ENCODE measurements at places on chromosomes 2 and 18.
A peak's percentile ranks its signal among the peaks of the same experiment; 100 is the strongest.

GRCh38 chr18:13439461-13439860 lies 220.9 kb downstream of the LDLRAD4 start:
- no peak for DNase-seq

- peak; percentile 65 for DNase-seq
Observed at GRCh38 chr2:39059366-39059952, 61.4 kb downstream of the SOS1 start.

GRCh38 chr2:65367524-65367923 lies 64.9 kb downstream of the SPRED2 start:
- DNase-seq, result no peak

DNA sequence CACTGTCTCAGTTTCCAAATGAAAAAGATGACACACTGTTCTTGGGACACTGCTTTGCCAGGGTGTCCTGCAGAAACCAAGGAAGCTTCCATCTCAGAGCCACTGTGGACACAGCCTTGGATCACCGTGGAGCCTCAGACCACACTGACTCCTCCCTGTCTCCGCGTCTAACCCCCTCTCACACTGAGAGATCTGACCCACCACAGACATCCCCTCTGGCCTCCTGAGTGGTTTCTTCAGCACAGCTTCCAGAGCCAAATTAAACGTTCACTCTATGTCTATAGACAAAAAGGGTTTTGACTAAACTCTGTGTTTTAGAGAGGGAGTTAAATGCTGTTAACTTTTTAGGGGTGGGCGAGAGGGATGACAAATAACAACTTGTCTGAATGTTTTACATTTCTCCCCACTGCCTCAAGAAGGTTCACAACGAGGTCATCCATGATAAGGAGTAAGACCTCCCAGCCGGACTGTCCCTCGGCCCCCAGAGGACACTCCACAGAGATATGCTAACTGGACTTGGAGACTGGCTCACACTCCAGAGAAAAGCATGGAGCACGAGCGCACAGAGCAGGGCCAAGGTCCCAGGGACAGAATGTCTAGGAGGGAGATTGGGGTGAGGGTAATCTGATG lies 113.4 kb upstream of the PKDCC start:
- DNase-seq, result no peak

- no peak for DNase-seq
Observed at GRCh38 chr18:11002277-11002676, 147.1 kb downstream of the PIEZO2 start.

GRCh38 chr2:231300722-231301076 lies 94.8 kb upstream of the B3GNT7 start:
- no peak for DNase-seq

DNA sequence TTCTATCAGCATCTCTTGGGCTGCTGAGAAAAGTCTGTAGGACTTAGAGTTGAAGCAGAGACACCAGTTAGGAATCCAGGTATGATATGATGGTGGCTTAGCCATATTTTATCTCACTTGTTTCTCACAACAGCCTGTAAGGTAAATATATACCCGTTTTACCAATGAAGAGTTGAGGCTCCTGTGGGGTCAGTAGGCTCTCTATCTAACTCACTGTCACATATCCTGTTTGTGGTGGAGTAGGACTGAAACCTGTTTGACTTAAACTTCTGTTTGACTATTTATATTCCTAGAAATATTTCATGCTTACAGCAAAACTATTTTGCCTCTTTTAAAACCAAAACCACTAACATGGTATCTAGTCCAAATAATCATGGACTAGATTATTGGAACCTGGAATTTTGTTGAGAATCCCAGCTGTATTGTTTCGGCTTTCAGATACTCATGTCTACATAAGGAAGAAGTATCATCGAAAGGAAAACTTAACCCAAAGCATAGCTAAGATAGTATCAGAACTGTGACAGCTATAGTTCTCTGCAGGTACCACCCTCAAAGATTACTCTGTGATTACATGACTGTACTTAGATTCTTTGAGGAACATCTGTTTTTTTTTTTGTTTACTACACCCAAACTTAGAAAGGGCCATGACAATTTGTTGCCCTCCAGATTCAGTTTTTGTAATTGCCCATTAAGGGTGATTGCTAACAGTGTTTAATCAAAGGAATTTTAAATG lies 216.1 kb upstream of the THUMPD2 start:
- DNase-seq, result no peak

GRCh38 chr2:102033031-102033749 lies 41.4 kb downstream of the IL1R2 start:
- DNase-seq, result no peak

GRCh38 chr18:30991397-30991796 lies 51.1 kb downstream of the DSC3 start:
- no peak for DNase-seq

All from erythroblast (primary cell).